Fibroblast of villous mesenchyme (primary cell): ENCODE measurements at places on chromosomes 3 and 15. TPM values are rescaled to one million over a fixed set of nuclear protein-coding genes. Genes with fewer than 3 reads are reported as not detected.

The KLHL40 gene
- not detected in 2 replicates for total RNA-seq

The TEX55 gene
- not detected in 2 replicates for total RNA-seq

The RASGRF1 gene
- 0.43 and 0.64 TPM in 2 replicates for total RNA-seq

The CYP1A1 gene
- not detected in 2 replicates for total RNA-seq

The CCR1 gene
- total RNA-seq = under 0.01 and 0.32 TPM in 2 replicates

The CELSR3 gene
- 1.6 and 1.7 TPM in 2 replicates for total RNA-seq

The PPP1R14D gene
- total RNA-seq = not detected in 2 replicates

GRCh38 chr3:182597621-182598041 lies 195.7 kb upstream of the ATP11B start:
- no peak for DNase-seq

DNA sequence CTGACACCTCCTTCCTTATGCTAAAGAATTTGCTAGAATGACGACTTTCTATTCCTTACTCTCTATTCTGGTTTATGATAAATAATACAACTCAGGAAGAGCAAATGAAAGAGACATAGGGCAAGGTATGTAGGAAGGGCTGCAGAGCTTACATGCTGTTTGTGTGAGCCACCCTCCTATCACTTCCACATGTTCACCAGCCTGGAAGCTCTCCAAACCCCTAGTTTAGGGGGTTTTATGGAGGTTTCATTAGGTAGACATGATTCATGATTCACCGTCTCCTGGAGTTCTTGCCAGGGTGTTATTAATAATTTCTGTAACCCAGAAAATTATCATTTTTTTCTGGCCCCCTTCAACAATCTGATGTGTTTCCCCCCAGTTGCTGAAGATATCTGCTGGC lies 172.1 kb upstream of the COL8A1 start:
- DNase-seq = no peak

DNA sequence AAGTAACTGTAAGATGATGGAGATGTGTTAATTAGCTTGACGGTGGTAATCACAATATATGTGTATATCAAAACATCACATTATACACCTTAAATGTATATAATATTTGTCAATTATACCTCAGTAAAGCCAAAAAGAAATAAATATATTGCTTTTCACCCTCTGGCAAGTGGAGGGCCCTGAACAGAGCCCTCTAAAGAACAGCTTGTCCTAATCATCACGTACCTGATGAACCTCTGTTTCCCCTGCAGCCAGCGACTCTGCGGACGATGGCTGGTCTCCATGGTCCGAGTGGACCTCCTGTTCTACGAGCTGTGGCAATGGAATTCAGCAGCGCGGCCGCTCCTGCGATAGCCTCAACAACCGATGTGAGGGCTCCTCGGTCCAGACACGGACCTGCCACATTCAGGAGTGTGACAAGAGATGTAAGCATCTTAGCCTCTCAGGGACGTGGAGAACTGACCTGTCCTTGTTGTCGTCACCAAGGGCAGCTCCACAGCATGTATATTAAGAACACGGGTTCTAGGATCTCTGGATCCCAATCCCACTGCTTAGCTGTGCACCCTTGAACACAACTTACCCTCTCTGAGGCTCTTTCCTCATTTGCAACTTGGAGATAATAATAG lies 6.3 kb downstream of the THBS1 start:
- peak; percentile 34 for DNase-seq

DNA sequence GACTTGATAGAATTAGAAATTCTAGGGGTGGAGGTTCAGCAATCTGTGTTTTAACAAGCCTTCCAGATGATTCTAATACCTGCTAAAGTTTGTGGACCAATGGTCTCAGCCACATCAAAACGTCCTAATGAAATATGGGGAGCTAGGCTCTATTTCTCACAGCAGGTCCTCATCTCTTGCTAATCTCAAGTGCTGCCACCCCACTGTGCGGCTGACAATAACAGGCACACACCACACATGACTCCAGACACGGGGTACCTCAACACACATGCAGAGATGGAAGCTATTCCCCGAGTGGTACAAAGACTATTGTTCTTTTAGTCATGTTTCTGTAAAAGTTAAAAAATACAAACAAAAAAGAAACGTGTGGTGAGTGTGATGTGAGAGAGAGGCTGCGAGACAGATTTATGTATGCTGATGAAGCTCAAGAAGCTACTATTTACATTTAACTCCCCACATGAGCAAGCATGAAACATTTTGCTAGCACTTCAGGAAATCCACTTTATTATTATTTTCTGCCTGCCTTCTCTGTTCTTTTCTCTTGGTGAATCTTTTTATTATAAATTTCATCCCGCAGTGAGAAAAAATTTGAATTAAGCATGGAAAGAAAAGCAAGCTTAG lies 405.6 kb downstream of the MAGI1 start:
- no peak for DNase-seq

DNA sequence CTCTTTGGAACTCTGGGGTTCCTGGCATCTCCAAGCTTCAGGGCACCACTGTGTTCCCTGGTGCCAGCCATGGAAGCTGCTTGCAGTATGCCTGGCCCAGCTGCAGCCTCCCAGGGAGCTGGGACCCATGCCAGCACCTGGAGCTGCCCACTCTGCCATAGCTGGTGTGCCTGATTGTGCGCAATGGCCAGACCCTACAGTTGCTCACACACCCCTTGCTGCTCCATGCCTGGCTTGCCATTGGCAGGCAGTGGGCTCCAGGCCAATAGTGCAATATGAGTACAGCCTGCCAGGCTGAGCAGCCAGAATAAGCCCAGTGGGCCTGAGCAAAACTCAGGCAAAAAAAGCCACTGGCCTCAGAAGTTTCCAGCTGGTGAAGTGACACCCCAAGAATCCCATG lies 43.8 kb upstream of the LRRFIP2 start:
- no peak for DNase-seq

DNA sequence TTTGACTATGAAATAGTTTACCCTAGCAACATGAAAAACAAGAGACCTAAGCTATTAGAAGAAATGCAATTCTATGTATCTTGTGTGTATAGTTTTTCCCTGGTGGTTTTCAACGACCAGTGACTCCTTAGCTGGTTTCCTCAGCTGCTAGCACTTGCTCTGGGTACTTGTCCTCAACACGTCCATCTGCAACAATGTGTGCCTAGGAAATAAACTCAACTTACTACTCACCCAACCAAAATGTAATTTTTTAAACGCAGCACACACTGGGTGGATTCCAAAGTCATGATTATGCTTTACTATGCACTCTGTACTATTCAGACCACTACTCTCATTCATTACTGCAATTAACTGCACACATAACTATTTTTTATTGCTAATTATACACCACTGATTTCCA lies 31.0 kb downstream of the CPA3 start:
- DNase-seq = no peak

DNA sequence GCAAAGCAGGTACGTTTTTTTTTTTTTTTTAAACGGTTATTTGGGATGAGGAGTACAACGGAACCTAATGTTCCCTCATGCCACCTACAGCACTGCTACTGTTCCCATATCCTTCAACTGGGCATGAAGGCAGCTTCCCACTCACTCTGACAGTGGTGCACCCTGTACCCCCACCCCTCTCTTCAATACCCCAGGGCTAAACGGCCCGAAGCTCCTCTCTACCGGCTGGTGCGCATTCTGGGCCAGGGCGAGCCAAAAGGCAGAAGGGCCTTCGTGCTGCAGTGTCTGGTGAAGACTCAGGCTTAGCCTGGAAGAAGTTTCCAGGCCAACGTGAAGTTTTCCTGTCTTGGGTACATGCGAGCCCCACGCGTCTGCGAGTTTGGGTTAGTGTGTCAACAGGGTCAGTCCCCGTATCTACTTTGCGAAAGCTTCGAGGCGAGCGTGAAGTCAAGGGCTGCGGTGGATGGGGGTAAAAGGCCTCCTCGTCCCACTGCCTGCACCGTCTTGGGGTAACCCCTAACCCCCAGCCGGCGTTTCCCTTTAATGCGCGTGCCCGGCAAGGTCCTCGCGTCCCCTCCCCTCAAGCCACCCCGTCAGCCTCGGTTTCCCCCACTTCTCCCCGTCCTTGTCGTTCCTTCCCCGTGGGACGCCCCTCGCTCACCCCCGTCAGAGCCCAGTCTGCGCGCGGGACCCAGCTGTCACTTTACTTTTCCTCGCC lies 765 bp upstream of the UBE2E2 start:
- peak; percentile 15 for DNase-seq

- DNase-seq = no peak
Measured at GRCh38 chr15:68868296-68868695, 47.6 kb upstream of the ANP32A start.

- no peak for DNase-seq
Measured at GRCh38 chr15:90058775-90059174, 43.5 kb downstream of the IDH2 start.

GRCh38 chr3:26068890-26069289 lies 279.0 kb downstream of the OXSM start:
- DNase-seq = no peak

DNA sequence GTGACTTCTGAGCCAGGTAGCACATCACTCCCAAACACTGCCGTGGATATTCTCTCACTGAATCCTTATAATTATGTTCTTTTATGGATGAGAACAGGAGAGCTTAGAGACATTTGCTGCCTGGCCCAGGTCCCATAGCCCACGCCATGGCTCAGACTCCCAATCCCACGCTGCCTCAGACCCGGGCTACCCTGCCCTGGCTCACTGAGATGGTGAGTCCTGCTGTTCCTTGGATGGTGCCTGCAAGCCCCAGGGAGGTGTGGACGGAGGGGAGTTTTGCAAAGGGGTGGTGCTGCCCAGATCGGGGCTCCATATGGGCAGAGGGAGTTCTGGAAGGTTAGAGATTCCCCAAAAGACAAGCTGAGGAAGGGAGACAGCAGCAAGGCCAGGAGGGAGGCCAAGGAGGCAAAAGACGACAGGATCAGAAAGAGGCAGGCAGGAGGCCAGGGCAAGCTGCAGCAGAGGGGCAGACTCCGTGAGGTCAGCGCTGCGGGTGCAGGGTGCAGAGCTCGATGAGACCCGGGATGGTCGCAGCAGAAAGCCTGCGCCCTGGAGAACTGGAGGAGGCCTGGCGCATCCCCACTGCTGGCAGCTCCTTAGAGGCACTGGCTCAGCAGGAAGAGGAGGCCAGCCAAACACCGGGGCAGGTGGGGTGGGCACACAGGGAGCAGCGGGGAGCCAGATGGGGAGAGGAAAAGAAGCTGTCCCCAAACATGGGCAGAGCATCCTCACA lies 95.7 kb upstream of the ALDH1A3 start:
- DNase-seq = no peak

DNA sequence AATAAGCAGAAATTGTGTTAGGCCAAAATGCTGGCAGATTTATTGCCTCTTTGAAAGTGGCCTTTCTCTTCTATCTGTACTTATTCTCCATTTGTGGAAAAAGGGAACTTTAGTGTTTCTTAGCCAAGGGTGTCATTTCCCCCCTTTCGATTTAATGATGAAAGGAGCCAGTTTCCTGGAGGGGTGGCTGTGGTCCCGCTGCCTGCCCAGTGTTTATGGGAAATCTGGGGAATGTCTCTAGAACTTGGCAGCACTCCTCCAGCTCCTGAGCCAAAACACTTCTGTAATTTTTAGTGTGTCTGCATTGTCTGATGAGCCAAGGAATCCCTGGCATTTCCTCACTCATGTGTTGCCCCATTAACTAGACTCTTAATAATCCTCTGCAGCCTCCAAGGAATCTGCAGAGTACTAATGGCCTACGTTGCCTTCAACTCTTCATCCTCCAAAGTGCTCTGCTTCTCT lies 448.8 kb downstream of the GRM7 start:
- DNase-seq = peak; percentile 55

DNA sequence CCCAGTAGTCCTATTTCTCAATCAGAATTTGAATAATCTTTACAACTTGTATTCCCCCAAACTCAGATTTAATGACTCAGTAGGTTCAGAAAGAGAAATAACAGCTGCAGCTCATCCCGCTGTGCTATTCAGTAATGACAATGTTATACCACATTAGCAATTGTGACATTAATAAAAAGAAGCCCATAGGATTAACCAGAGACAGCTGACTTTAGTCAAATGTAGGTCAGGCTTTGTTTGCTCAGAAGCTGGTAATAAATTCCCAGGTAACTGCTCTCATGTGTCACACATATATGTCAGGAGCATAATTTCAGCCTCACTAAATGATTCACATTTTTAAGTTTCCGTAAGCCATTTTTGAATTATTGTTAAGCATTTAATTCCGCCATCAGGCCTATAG lies 222.0 kb upstream of the UBE2E2 start:
- no peak for DNase-seq

DNA sequence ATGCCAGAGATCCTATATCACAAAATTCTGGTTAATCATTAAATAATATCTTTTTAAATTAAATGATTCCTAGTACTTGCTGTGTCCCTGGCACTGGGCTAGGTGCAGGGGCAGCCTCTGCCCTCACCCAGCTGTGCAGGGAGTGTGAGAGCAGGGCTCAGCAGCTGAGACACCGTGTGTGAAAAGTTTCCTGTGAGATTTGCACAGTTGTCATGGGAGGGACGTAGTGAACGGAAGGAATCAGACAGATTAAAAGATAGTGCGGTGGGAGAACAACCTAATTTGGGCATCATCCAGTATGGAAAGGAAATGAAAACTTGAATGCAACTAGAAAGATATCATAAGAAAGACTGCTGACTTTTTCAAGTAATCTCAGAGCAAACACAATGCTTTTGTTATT lies 204.1 kb downstream of the SSR3 start:
- no peak for DNase-seq

DNA sequence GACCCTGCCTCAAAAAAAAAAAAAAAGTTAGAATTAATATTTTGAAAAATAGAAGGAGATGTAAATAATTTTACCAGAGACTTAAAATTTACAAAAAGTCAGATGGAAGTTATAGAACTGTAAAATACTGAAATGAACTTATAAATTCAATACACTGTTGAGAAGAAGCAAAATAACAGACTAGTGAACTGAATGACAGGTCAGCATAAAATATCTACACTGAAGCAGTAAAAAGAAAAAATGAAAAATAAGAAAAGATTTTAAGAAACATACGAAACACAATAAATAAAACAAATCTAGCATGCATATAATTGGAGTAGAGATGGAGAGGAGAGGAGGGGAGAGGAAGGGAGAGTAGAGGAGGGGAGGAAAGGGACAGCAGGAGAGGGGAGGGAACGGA lies 33.3 kb upstream of the TP63 start:
- no peak for DNase-seq

- no peak for DNase-seq
Measured at GRCh38 chr3:146033950-146034349, 127.0 kb downstream of the PLOD2 start.

- peak; percentile 96 for DNase-seq
Measured at GRCh38 chr3:146550743-146551510, 6.5 kb upstream of the PLSCR1 start.

- no peak for DNase-seq
Measured at GRCh38 chr15:93826790-93827189, 404.6 kb upstream of the MCTP2 start.

DNA sequence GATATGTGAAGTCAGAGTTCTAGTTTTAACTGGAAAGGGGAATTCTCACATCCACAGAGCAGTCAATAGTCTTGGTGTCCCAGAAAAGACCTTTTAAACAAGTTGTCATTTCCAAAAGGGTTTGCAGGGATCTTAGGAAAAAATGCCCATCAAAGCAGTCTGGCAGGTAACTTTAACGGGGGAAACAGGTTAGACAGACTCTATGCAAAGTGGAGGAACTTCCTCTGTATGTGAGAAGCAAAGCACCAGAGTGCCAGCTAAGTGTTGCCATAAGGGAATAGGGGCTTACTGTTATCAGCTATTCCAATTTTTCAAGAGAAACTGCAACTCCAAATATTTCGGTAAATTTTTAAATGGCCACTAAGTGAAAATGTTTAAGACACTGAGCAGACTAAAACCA lies 307.9 kb upstream of the MDFIC2 start:
- no peak for DNase-seq

GRCh38 chr15:48602358-48603122 lies 43.0 kb downstream of the FBN1 start:
- DNase-seq = peak; percentile 64
